ENCODE measurements at places on chromosomes 3 and 15. TPM values are rescaled to one million over a fixed set of nuclear protein-coding genes. Genes with fewer than 3 reads are reported as not detected.

GRCh38 chr3:134267996-134268395 is 17.3 kb upstream of the RYK start:
- DNase-seq = no peak

GRCh38 chr3:45273681-45274515 is 47.8 kb upstream of the TMEM158 start:
- DNase-seq = no peak

GRCh38 chr3:176939022-176939817 is 258.1 kb downstream of the TBL1XR1 start:
- no peak for DNase-seq

WHAMM gene
- total RNA-seq = 7.6 TPM

RBMS3 gene
- total RNA-seq = 67.7 TPM

- no peak for DNase-seq
These were observed 4.4 kb downstream of the LAMP3 start for GRCh38 chr3:183158113-183158512.

- no peak for DNase-seq
These were observed 229.6 kb downstream of the OPA1 start for GRCh38 chr3:193822492-193823212.

GRCh38 chr3:45048244-45048643 is 22.1 kb downstream of the CLEC3B start:
- no peak for DNase-seq

DNA sequence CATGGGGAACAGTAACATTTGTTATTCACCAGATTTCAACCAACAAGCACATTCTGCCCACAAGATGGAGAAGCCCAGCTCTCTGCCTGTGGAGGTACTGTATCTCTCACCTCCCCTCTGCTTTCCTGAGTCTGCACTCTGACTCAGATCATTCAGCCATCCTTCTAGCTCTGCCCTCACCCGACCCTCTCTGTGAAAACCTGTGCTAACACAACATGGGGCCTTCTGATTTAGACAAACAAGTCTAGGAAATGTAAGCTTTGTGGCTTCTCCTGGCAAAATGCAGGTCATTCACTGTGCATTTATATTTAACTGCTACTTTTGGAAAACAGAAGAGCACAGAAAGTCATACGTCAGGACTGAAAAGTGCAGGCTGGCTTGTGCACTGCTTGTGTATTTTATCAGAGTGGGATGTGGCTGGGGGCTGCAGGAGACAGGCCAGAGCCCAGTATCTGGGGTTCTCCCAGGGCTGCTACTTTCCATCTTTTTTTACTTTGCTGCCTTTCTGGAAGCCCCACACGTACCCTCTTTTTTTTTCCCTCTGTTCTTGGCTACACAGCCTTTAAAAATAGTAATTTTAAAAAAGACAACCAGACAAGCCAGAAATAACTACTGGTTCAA is 50.8 kb downstream of the SUSD5 start:
- DNase-seq = no peak

GRCh38 chr3:81936817-81937216 is 175.4 kb upstream of the GBE1 start:
- DNase-seq = no peak

TRIM42 gene
- total RNA-seq = not detected

KBTBD8 gene
- 0.88 TPM for total RNA-seq

XCR1 gene
- 0.18 TPM for total RNA-seq

- no peak for DNase-seq
These were observed 25.0 kb downstream of the TBC1D2B start for GRCh38 chr15:78052545-78052944.
